Left lung (tissue), 14 donors: ENCODE measurements at places on chromosomes 4 and X. TPM values are rescaled to one million over a fixed set of nuclear protein-coding genes. Genes with fewer than 3 reads are reported as not detected.
A peak's percentile ranks its signal among the peaks of the same experiment; 100 is the strongest.

The VCX gene
- not detected for polyA plus RNA-seq

The SYTL5 gene
- polyA plus RNA-seq: 7.7 TPM

The F11 gene
- 2.8 TPM for polyA plus RNA-seq

The PPP1R2C gene
- not detected for polyA plus RNA-seq

The SLC6A14 gene
- 0.76 TPM for polyA plus RNA-seq

DNA sequence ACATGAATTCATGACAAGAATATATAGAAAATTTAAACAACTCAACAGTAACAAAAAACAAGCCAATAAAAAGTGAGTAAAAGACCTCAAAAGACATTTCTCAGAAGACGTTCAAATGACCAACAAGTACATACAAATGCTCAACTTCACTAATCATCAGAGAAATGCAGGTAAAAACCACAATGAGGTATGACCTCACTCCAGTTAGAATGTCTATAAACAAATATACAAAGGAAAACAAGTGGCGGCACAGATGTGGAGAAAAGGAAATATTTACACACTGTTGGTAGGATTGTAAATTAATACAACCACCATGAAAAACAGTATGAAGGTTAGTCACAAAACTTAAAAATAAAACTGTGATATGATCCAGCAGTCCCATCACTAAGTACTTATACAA, 1033.1 kb downstream of the RAPGEF2 start:
- DNase-seq: no peak

DNA sequence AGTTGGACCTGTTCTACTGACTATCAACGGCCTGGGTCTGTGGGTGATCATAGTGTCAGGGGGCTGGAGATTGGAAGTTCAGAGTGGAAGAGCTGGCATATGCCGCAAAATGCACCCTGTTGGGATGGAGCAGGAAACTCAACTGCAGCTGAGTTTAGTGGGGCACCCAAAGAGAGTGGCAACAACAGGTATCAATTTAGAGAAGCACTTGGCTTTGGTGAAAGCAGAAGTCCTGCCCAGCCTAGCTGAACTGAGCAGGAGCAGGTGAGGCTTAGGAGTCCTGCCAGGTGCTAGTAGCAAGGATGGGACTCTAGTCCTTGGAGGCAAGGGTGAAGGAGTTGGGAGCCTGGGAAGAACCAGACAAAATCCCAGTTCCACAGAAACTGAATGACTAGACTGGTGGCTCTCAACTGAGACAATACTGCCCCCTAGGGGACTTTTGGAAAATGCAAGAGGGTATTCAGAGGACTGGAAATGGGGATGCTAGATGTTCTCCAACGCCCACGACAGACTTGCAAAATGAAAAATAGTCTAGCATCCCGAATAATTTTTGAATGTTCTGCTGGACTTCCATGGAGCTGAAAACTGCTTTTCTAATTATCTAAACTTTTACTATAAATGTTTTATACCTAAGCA, 49.4 kb downstream of the RTL9 start:
- DNase-seq: peak; percentile 59

DNA sequence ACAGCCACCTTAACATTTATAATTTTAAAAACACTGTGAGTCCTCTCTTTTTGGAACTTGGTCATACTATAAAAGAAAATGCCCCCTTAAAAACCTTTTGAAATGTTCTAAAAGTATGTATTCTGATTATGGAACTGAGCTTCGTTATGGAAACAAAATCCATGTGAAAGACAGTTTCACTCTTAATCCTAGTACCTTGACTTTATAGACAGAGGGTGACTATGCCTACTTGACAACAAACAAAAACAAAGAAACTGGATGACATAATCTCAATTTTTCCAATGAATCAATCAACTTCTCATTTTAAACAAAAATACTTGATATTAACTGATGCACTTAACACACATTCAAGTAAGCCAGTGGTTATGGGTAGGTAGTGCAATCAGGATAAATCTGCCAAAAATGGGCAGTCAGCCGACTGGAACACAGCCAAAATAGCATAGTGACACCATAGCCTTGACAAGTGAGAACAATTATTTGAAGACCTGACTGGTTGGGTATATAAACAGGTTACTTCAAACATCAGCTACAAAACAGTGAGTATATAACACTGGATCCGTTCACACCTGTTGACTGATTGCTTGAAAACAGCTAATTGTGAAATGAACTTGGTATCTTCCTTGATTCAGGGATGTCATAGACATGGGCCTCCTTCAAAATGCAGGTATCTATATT, 265.5 kb downstream of the PPP3CA start:
- no peak for DNase-seq

DNA sequence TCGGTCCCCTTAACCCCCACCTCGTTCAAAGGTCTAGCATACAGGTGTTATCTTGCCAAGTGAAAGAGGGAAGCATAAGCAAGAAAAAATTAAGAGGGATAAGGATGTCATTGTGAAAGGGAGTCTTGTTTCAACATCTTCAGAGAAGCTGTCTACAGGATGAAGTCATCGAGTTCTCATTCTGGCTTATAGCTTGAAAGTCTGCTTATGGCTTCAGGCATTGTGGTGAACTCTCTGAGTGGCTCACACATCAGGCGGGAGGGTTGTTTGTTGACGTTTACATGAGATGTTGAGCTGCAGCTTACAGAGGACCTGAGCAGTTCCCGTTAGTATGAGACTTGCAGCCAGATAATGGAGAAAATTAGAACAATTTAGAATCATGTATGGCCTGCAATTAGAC, 16.6 kb downstream of the MAGEA9B start:
- no peak for DNase-seq

DNA sequence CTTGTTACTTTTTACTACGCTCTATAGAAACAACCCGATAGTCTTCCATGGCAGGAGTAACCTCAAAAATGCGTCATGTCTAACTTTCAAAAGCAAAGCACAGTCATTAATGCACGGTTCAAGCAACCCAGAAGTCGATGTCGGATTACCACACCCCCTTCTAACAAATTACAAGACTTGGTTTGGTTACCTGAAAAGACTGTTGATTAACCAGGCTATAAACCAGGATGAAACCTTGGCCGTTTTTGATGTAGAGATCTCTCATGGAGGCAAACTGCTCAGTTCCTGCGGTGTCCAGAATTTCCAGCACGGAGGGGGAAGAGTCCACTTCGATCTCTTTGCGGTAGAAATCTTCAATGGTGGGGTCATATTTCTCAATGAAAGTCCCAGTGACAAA, 2.4 kb downstream of the RAP2C start:
- DNase-seq: no peak

GRCh38 chr4:55089916-55090315, 35.5 kb downstream of the KDR start:
- no peak for DNase-seq

- DNase-seq: no peak
These were observed 49.0 kb upstream of the VEGFC start for GRCh38 chr4:176841711-176842112.

DNA sequence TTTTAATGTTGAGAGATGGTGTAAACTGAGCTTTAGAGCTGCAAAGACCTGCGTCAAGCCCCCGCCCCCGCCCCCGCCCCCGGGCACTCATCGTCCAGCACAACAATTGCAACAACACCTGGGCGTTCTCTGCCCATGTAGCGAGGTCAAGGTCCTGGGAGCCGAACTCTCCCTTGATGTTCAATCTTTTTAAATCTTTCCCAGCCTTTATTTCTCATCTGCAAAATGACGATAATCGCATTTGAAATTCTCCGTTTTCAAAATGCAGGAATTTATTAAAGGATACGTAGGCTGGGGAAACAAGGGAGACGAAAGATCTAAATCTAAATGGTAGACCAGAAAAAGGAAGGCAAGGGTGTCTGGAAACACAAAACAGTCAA, 648 bp upstream of the MSMO1 start:
- DNase-seq: no peak

GRCh38 chrX:19372547-19373331, 29.0 kb downstream of the PDHA1 start:
- DNase-seq: no peak

- no peak for DNase-seq
These were observed 234.8 kb downstream of the COL25A1 start for GRCh38 chr4:109067508-109068235.

GRCh38 chr4:76943790-76944189, 5.8 kb upstream of the SEPTIN11 start:
- DNase-seq: no peak

- DNase-seq: no peak
These were observed 25.7 kb upstream of the RP2 start for GRCh38 chrX:46811121-46811520.
